ENCODE measurements at places on chromosomes 3 and 15.

DNA sequence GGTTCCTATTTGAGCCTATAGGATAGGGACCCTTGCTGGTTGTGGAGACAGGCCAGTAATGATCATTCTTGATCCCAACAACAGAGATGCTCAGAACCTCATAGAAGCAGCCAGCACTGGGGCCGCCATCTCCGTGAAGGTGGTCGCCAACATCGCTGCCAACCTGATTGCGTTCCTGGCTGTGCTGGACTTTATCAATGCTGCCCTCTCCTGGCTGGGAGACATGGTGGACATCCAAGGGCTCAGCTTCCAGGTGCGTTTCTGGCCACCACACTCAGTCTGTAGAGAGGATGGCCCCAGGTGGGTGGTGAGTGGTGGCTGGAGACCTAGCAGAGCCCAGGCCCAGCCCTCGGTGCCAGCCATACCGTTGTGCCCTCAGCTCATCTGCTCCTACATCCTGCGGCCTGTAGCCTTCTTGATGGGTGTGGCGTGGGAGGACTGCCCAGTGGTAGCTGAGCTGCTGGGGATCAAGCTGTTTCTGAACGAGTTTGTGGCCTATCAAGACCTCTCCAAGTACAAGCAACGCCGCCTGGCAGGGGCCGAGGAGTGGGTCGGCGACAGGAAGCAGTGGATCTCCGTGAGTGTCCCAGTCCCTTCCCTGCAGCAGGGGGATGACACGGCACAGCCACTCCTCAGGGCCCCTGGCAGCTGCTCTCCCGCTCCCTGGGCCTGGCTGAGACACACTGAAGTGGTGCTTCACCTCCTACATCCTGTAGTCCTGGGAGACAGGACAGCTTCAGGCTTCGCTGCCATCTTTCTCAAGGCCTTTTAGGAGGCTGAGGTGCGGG, 46.5 kb upstream of the PDE8A start:
- no peak for DNase-seq

- DNase-seq: no peak
Measured at GRCh38 chr15:85284497-85284896, 95.9 kb upstream of the AKAP13 start.

DNA sequence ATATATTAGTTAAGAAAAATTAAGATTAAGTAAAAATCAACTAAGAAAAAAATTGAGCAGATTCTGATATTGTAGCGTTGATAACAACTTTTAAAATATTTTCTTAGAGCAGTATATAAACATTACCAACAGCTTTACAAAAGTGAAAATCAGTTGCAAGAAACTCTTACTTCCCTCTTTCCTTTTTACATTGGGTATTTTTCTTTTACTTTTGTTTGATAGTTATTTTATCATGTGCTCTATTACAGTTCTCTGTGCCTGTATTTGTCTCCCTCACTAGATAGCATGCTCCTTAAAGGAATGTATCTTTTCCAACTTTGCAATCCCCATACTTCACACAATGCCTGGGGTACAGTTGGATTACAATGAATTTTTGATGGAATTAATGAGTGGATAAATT, 87.5 kb upstream of the P3H2 start:
- DNase-seq: no peak

DNA sequence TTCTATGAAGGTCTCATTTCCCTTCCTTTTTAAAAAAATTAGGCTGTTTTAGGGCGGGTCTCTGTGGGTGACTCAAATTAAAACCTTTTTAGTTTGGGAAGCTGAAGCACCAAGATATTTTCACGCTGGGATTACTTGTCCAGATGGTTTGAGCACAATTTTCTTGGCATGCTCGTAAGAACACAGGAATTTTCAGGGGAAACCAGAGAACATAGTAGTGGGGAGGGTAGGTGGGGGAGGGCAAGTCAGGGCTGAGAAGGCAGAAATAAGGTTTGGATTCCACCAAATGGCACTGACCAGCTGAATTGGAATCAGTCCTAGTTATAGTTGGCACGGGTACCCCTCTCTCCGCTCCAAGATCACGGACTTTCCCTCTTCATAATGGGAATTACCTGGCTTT, 97.3 kb upstream of the LRIG1 start:
- DNase-seq: no peak

DNA sequence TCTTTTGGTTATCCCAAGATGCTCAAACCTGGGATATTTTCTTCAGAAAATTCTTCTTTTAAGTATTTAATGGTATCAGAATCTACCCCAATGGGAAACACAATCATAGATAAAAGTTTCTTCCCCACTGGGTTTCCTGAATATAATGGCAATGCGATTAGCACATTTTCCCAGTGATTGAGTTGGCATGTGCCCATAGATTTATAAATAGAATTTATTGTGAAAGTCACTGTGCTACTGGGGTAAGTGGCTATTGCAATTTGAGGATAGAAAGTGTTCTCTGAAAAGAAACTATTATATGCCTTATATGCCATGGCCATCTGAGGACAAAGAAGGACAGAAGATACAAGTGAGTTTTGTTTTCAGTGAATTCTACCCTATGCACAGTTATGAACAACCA, 99.0 kb upstream of the RBMS3 start:
- DNase-seq: no peak

DNA sequence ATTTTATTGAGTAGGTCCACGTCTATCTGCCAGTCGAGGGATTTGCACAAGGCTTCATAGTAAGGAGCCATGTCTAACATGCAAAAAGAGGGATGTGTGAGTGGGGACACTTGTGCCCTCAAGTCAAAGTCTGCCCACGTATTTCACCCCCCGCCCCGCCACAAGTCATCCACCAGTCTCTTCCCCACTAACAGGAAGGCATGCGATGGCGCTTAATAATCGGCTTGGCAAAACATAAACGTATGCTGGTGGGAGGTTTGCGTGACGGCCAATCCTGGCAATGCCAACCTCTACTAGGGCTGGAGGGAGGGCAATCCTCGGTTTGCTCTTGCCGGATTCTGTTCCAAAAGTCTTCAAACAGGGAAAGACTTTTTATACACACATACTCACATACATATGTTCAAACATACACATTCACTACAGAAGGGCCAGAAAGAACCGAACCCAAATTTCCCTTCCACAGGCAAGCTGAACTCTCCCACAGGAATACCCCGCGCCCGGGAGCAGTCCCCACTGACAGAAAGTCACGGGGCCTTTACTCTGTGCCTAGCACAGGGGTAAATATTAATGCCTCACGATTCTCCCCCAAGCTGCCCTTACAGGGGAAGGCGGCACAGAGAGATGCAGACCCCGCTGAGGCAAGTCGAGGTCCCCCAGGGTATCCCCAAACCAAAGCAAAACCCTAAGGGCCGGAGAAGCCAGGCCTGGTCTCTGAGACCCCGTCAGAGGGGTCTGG, 675 bp downstream of the PSMD6 start:
- DNase-seq: peak; percentile 16

DNA sequence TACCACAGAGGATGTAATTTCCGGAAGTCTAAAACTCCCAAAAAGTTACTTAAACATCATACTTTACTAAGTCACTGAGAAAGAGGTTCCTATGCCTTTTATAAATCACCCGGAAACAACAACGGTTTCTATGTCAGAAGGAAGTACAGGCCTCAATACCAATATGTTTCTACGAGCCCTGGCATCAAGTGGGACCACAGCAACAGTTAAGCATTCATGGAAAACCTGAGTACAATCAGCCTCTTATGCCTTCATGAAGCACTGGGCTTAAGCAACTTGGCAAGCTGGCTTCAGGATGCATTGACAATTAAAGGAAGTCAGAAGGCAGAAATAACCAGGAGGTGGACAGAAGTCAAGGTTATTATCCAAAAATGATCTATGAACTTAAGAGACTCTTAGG, 19.1 kb upstream of the B3GNT5 start:
- DNase-seq: no peak

- no peak for DNase-seq
Measured at GRCh38 chr15:49619226-49619625, 1.4 kb downstream of the FAM227B start.

DNA sequence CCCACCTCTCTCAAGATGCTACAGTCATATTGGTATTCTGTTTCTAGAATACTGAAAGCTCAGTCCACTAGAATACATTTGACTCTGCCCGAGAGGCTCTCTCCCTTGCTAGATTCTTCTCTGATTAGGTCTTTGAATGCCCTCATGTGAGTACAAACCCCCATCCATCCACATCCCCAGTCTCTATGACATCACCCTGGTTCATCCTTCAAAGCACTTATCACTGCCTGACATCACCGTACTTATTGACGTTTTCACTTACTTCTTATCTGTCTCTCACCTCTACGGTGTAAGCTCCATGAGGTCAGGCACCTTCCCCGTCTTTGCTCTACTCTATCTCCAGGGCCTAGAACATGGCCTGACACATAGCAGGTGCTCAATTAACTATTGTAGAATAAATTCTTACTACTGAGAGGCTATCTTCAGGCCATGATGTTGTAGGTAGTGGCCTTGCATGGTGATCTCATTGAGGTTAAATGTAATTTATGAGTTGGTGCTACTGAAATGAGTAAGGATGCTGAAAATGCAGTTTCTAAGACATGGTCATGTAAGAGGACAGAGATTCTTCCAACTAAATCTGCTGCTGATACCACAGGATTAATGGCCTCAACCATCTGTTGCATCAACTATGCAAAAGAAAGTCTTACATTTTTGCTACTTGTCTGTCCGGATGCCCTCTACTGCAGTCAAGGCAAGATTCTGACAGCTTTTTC, 26.8 kb downstream of the EOGT start:
- no peak for DNase-seq

- DNase-seq: no peak
Measured at GRCh38 chr15:70436428-70436827, 326.9 kb downstream of the UACA start.

DNA sequence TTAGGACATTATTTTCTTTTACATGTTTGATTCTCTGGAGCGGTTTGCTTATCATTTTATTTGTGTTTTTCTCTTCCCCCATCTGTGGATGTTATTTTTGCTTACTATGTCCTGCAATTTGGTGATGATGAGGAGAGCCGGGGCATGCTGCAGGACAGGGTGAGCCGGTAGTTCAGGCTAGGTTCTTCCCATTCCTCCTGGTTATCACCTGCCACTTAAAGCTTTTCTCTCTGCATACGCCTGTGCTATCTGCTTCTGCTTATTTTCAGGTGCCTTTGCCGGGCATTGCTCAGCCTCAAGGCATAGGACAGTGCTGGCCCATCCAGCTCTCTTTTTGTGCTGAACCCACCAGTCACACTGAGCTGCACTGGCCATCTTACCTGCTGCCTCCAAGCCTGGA, 85.8 kb downstream of the MCTP2 start:
- no peak for DNase-seq

DNA sequence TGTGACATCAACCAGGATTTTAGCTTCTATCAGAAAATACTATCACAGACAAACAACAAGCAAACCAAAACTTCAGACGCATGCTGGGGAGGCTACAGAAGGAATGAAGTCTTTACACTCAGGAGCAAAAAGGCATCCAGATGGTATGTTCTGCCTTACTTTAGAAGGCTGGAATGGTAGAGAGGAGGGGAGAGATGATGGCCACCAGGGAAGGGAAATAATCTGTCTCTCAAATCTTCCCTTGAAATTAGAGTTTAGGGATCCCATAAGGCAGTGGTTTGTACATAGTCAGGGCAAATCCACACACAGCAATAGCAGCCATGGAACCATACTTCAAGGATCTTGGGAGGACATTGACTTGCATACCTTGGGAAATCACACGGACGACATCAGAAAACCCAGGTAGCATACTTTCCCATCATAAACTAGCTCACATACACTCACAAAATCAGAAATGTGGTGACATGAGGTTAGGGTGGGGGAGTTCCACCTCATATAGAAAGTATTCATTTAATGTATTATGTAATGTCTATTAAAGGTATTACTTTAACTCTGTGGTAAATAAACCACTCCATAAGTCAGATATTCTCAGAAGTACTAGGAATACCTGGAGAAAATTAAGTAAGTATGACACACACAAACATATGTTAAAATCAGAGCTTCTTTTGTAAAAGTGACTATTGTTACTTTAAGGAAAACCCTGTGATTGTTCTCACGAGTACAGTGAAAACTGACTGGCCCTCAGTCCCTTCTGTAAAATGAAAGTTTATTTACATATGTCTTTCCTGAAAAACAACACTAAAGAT, 9.4 kb downstream of the BTLA start:
- DNase-seq: no peak

DNA sequence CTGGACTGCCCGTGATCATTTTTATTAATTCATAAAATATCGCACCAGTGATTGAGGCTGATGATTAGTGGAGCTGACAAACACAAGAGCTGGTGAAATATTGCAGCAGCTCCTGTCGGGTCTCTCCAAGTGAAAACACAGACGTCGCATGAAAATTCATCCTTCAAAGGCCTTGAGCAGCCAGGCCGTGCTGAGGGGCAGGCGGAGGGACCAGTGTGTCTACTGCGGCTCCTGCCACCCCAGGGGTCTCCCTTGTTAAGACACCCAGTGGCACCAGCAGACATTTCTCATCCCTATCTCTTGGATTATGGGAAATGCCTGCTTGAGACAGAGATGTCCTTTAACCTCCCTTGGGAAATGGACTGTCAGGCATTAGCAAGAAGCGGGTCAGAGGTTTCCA, 289.4 kb upstream of the TLE3 start:
- DNase-seq: no peak

GRCh38 chr3:119911748-119912147, 129.8 kb downstream of the NR1I2 start:
- no peak for DNase-seq

DNA sequence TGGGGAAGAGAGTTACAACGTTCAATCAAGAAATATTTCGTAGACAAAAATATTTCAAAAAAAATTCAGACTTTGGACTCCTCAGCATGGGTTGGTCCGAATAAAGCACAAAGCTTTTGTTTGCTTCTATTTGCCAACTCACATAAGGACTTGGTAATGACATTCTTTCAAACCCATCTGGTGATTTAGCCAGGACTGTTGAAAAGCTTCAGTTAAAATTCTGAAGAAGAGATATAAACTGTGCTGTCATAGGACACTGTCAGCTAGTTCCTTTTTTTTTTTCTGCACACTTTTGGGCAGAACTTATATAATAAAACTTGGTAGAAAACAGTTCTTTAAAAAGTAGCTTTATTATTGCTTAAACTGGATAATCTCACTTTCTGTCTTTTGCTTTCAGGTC, 660.8 kb upstream of the SGO1 start:
- no peak for DNase-seq

- DNase-seq: no peak
Measured at GRCh38 chr3:10155123-10155472, 9.6 kb upstream of the IRAK2 start.

GRCh38 chr3:128872282-128872681, 7.1 kb upstream of the ACAD9 start:
- DNase-seq: no peak

DNA sequence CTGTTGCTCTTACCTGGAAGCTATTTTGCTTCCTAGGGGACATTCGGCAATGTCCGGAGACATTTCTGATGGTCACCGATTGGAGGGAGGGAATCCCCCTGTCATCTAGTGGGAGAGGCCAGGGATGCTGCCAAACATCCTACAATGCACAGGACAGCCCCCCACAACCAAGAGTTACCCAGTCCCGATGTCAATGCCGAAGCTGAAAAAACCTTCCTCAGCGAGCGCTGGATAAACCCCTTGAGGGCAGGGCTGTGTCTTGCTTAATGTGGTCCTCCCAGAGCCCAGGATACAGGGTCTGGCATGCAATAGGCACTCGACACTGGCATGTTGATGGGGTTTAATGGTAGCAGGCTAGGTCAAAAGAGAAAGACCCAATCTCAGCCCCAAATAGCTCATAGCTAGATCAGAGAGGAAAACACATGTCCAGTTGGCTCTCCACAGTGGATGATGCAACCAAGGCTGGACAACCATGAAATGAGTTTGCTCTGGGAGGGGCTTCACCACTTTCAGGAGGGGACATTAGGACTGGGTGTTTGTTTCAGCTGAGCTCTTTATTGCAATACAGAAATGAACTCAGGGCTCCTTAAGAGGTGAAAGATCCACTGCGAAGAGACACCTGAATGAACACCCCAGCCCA, 16.5 kb upstream of the PAQR5 start:
- DNase-seq: no peak

GRCh38 chr3:16423298-16423697, 90.2 kb downstream of the RFTN1 start:
- no peak for DNase-seq

Measured in dorsolateral prefrontal cortex (tissue), 122 donors.